A549 treated with CORT108297 at 1 μM for 4 hours (cell line): ENCODE measurements at places on chromosomes 12 and 14. TPM values are rescaled to one million over a fixed set of nuclear protein-coding genes. Genes with fewer than 3 reads are reported as not detected.

MANSC4 gene
- not detected in 5 replicates for total RNA-seq

PARPBP gene
- 18.7 to 25.3 TPM (median 22.1 TPM) in 5 replicates for total RNA-seq

ACVRL1 gene
- 0.04 to 0.24 TPM (median 0.17 TPM) in 5 replicates for total RNA-seq

ZDHHC17 gene
- total RNA-seq: 9.0 to 16.6 TPM (median 10.4 TPM) in 5 replicates

NRXN3 gene
- 0.75 to 1.2 TPM (median 1.0 TPM) in 5 replicates for total RNA-seq

RAN gene
- total RNA-seq: 1,611 to 1,772 TPM (median 1,710 TPM) in 5 replicates

GMPR2 gene
- total RNA-seq: 55.1 to 62.8 TPM (median 56.6 TPM) in 5 replicates

PLEKHA5 gene
- 6.2 to 8.5 TPM (median 6.9 TPM) in 5 replicates for total RNA-seq

ARHGAP9 gene
- total RNA-seq: 0.26 to 0.73 TPM (median 0.36 TPM) in 5 replicates

ABCC9 gene
- total RNA-seq: 0.01 to 0.02 TPM in 2 of 5 replicates, not detected in the others

SAV1 gene
- total RNA-seq: 19.2 to 29.9 TPM (median 25.0 TPM) in 5 replicates

ACOT4 gene
- 1.9 to 2.4 TPM (median 2.0 TPM) in 5 replicates for total RNA-seq

BICDL1 gene
- 2.7 to 4.8 TPM (median 4.3 TPM) in 5 replicates for total RNA-seq

SRRM4 gene
- total RNA-seq: not detected in 5 replicates

C12orf54 gene
- not detected in 5 replicates for total RNA-seq

ZC2HC1C gene
- total RNA-seq: 3.4 to 3.6 TPM (median 3.5 TPM) in 5 replicates

NOVA1 gene
- total RNA-seq: 4.6 to 6.5 TPM (median 5.1 TPM) in 5 replicates

JPH4 gene
- 0.03 to 0.05 TPM in 2 of 5 replicates, not detected in the others for total RNA-seq

TMEM229B gene
- 0.11 to 0.21 TPM (median 0.16 TPM) in 5 replicates for total RNA-seq

GRIN2B gene
- total RNA-seq: 3.7 to 5.6 TPM (median 4.7 TPM) in 5 replicates
